ENCODE measurements at places on chromosomes 7 and 10. TPM values are rescaled to one million over a fixed set of nuclear protein-coding genes. Genes with fewer than 3 reads are reported as not detected.

GRCh38 chr10:72000073-72001032, 36.2 kb downstream of the CHST3 start:
- H3K27me3 ChIP-seq = no peaks in the 10 kb centered on the region
- no peaks in the 10 kb centered on the region for H3K36me3 ChIP-seq
- H3K4me1 ChIP-seq = peaks cover 48% of the 10 kb centered on the region
- no peak for DNase-seq
- peak overlapping the region; percentile 72 for H3K27ac ChIP-seq
- no peak overlapping the region for H3K4me3 ChIP-seq

DNA sequence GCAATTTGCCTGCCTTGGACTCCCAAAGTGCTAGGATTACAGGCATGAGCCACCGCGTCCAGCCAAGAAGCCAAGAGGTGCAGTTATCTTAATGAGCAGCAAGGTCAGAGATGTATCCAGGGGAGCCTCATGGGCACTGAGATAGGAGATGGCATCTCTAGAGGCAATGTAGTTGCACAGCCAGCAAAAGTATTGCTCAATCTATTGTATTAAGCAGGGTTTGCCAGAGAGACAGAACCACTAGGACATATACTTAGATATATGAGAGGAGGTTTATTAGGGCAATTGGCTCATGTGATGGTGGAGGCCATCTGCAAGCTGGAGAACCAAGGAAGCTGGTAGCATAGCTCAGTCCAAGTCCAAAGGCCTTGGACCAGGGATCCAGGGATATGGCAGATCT, 16.3 kb upstream of the VPS26A start:
- H3K4me1 ChIP-seq = no peaks in the 10 kb centered on the region
- H3K36me3 ChIP-seq = no peaks in the 10 kb centered on the region
- H3K27ac ChIP-seq = no peak overlapping the region
- no peak for DNase-seq
- H3K27me3 ChIP-seq = no peaks in the 10 kb centered on the region

- H3K27me3 ChIP-seq = no peaks in the 10 kb centered on the region
- H3K36me3 ChIP-seq = no peaks in the 10 kb centered on the region
- H3K4me3 ChIP-seq = no peak overlapping the region
- DNase-seq = no peak
- no peaks in the 10 kb centered on the region for H3K4me1 ChIP-seq
Observed at GRCh38 chr7:80552031-80552694, 40.3 kb upstream of the GNAT3 start.

DNA sequence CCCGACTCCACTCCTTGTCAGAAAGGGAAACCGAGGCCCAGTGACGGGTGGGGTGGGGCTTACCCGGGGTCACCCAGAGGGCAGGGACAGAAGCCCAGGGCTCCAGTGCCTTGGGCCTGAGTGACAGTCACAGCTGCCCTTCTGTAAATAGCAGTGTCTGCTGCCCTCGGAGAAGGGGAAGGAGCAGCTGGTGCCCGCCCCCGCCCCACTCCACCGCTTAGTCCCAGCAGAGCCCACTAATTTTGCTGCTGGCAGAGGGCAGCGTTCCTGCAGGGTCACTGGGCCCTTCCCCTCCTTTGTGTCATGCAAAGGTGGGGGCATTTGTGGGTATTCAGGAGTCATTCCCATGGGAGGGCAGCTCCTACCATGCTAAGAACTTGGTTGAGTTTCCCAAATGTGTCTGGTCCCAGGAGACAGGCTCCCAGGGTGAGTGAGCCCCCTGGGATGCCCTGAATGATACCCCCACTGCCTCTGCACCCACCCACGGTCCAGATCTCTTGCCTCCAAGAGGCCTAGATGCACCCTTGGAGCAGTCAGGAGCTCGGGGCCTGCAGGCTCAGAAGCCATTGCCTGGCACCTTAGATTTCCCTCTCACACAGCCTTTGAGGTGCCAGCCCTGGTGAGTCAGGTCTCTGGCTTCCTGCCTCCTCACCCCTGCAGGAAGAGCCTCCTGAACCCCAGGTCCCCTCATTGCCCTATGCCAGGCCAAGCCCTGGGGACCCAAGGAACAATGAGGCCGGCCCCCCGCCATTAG, 17.2 kb downstream of the SH2B2 start:
- no peak overlapping the region for H3K4me3 ChIP-seq
- DNase-seq = no peak
- H3K4me1 ChIP-seq = peaks cover 8% of the 10 kb centered on the region
- peaks cover 4% of the 10 kb centered on the region for H3K27me3 ChIP-seq

- no peaks in the 10 kb centered on the region for H3K4me1 ChIP-seq
- no peak overlapping the region for H3K27ac ChIP-seq
- H3K27me3 ChIP-seq = no peaks in the 10 kb centered on the region
- DNase-seq = no peak
- no peaks in the 10 kb centered on the region for H3K36me3 ChIP-seq
Observed at GRCh38 chr7:156218544-156219306, 406.5 kb upstream of the SHH start.

GRCh38 chr10:64271983-64272382, 750.8 kb downstream of the REEP3 start:
- H3K4me3 ChIP-seq = no peak overlapping the region
- H3K27ac ChIP-seq = no peak overlapping the region
- no peaks in the 10 kb centered on the region for H3K36me3 ChIP-seq
- H3K27me3 ChIP-seq = no peaks in the 10 kb centered on the region
- no peaks in the 10 kb centered on the region for H3K4me1 ChIP-seq
- DNase-seq = no peak

The TRIM74 gene
- total RNA-seq = not detected

The MCU gene
- total RNA-seq = 15.0 TPM

Measured in thoracic aorta (tissue), 2 donors.